Activated CD4-positive, alpha-beta T cell treated with anti-CD3 and anti-CD28 coated beads, Interleukin-2, amount 10 ng/mL, durations not matched to agents 7 days and 5 days (primary cell): ENCODE measurements at places on chromosomes 16 and 17. TPM values are rescaled to one million over a fixed set of nuclear protein-coding genes. Genes with fewer than 3 reads are reported as not detected.

SLC12A3 gene
- not detected for total RNA-seq

SLFN14 gene
- not detected for total RNA-seq

CCL15 gene
- total RNA-seq, result not detected

TNFRSF13B gene
- total RNA-seq, result not detected

CCL4L2 gene
- total RNA-seq, result not detected

CTRB1 gene
- not detected for total RNA-seq

HSF4 gene
- 49.6 TPM for total RNA-seq

ASGR1 gene
- total RNA-seq, result 0.62 TPM

DNA sequence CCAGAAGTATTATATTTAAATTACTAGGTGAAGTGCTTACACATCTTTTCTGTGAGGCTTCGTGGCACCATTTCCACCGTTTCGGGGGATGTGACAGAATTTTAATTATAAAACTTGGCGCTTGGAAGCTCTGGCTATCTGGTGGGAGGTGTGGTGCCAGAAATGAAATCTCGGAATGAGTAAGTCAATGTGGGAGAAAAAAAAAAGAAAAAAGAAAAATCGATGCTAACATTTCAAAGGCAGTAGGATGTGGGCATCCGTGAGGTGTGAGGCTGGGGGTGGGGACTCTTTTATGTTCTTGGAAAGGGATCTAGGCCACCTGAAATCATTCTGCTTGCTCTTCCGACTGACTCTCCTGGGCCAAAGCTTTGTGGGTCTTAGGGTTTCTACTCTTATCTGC is 21.9 kb downstream of the CPPED1 start:
- H3K27me3 ChIP-seq, result no peaks in the 10 kb centered on the region
- peaks cover 9% of the 10 kb centered on the region for H3K4me1 ChIP-seq
- peak; percentile 19 for DNase-seq
- H3K36me3 ChIP-seq, result peaks cover 42% of the 10 kb centered on the region
- peak overlapping the region; percentile 15 for H3K4me3 ChIP-seq

DNA sequence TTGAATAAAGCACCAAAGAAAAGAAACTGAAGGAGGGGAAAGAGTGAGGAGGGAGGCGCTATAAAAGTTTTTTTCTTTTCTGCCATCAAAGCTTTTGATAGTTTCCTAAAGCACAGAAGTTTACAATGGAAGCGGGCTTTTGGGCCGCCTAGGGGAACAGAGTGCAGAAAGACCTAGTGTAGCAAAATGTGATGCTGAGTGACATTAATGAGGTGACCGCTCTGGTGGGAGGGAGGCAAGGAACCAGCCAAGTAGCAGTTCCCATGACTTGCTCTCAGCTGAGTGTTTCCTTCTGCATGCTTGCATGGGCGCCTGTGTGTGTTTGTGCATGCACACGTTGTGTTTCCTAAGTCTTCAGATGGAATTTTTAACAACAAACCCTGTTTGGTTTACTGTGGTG is 15.5 kb downstream of the MSI2 start:
- DNase-seq, result no peak
- peaks cover 75% of the 10 kb centered on the region for H3K36me3 ChIP-seq
- peaks cover 35% of the 10 kb centered on the region for H3K4me1 ChIP-seq
- H3K27me3 ChIP-seq, result no peaks in the 10 kb centered on the region
- H3K27ac ChIP-seq, result peak overlapping the region; percentile 4

DNA sequence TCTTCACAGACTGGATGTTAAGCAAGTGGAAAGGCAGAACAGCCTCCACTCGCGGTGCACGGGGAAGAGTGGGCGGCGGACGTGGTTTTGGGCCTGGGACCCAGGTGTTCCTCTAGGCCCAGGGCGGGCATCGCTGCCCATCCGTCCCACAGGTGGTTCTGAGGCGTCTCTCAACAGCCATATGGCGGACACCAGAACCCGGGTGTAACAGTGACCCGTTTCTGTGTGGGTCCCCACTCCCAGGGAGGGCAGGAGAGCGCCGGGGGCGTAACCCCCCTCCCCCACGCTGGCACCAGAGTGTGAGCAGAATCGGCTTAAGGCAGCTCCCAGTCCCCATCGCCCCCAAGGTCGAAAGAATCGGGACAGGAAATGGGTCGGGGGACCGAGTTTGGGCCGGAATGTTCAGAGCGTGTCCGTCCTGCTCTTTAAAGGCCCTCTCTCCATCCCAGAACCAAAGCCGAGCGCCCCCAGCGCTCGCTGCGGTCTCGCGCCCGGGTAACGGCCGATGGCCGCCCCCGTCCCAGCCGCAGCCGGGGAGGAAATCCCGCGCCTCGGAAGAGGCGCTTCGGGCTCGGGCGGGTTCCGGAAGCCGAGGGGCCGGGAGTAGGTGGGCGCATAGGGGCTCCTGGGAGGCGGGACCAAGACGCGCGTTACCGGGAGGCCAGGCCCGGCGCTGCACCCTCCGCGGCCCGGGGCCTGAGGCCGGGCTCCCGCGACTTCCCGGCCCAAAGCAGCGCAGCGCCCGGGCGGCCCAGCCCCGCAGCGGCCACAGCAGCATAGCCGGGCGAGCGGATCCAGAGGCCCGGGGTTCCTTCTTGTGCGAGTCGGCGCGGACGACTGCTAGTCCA is at the start of gene TK2:
Gene TK2, minus strand, starts transcription at position 839 of the 848 bp plus-strand sequence. Its CDS starts 61 bp downstream, at position 778.
- peak; percentile 47 for DNase-seq
- H3K4me3 ChIP-seq, result peak within 1 kb of the TSS; percentile 96
- peaks cover 71% of the 10 kb centered on the region for H3K4me1 ChIP-seq

- no peaks in the 10 kb centered on the region for H3K4me1 ChIP-seq
- no peak overlapping the region for H3K27ac ChIP-seq
- H3K36me3 ChIP-seq, result no peaks in the 10 kb centered on the region
- no peaks in the 10 kb centered on the region for H3K27me3 ChIP-seq
Measured at GRCh38 chr17:72665852-72666851, 426.3 kb downstream of the SLC39A11 start.

DNA sequence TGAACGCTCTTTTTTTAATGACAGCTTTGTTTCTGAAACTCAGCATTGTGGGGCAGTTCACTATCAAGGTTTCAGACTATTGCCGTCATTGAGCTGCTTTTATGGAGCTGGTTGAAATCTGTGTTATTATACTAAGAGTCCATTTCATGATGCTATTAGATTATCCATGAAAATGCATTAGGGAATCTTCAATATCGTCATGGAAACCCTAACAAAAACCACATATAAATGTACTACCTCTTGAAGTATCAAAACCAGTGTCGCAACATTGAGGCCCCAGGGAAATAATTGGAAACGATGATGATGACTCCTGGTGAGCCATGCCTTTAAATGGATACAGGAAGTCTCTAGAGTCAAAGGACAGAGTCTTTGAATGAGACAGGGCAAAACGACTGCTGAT is 231.6 kb upstream of the CPHXL start:
- H3K4me1 ChIP-seq, result no peaks in the 10 kb centered on the region
- no peak overlapping the region for H3K27ac ChIP-seq
- no peaks in the 10 kb centered on the region for H3K36me3 ChIP-seq
- no peaks in the 10 kb centered on the region for H3K27me3 ChIP-seq
- H3K4me3 ChIP-seq, result no peak overlapping the region

DNA sequence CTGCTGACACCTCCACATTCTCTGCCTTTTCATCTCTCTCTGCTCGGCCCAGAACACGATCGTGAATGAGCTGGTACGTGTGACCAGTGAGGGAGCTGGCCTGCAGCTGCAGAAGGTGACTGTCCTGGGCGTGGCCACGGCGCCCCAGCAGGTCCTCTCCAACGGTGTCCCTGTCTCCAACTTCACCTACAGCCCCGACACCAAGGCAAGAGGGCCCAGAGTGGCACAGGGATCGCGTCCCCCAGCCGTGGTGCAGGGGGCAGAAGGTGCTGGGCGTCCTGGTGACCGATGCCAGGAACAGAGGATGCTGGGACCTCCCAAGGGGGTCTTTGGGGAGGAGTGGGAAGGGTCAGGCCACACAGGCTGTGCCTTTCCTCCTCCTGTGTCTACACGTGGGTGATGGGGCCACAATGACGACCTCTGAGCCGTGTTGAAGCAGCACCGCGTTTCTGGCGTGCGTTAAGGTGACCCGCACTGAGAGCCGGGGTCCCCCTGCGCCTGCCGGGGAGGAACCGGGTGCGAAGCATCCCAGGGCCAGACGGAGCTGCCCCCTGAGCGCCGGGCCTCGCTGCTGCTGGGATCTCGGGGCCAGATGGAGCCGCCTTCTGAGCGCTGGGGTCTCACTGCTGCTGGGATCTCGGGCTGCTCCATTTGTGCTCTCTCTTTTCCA is 17.4 kb downstream of the GAA start:
- DNase-seq, result no peak
- no peaks in the 10 kb centered on the region for H3K27me3 ChIP-seq
- H3K4me3 ChIP-seq, result no peak overlapping the region
- H3K4me1 ChIP-seq, result no peaks in the 10 kb centered on the region
- H3K36me3 ChIP-seq, result no peaks in the 10 kb centered on the region
- no peak overlapping the region for H3K27ac ChIP-seq

GRCh38 chr16:46961373-46962353 is 11.8 kb downstream of the DNAJA2 start:
- no peaks in the 10 kb centered on the region for H3K27me3 ChIP-seq
- DNase-seq, result peak; percentile 17
- peaks cover 72% of the 10 kb centered on the region for H3K36me3 ChIP-seq
- no peak overlapping the region for H3K4me3 ChIP-seq

DNA sequence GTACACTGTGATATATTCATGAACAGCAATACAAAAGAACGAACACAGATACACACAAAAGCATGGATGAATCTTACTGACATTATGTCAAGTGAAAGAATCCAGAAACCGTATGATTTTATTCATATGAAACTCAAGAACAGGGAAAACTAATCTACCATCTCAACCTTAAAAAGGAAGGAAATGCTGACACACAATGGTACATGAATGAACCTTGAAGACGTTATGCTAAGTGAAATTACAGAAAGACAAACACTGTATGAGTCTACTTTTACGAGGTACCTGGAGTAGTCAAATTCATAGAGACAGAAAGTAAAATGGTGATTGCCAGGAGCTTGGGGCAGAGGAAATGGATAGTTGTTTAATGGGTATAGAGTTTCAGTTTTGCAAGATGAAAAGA is 8.7 kb upstream of the PRKCB start:
- peaks cover 21% of the 10 kb centered on the region for H3K36me3 ChIP-seq
- peak overlapping the region; percentile 24 for H3K4me3 ChIP-seq
- H3K27ac ChIP-seq, result peak overlapping the region; percentile 87
- peaks cover 3% of the 10 kb centered on the region for H3K27me3 ChIP-seq

GRCh38 chr17:77451245-77451893 is 310.6 kb downstream of the SEC14L1 start:
- H3K27ac ChIP-seq, result peak overlapping the region; percentile 98
- H3K4me3 ChIP-seq, result peak overlapping the region; percentile 95
- DNase-seq, result peak; percentile 81

DNA sequence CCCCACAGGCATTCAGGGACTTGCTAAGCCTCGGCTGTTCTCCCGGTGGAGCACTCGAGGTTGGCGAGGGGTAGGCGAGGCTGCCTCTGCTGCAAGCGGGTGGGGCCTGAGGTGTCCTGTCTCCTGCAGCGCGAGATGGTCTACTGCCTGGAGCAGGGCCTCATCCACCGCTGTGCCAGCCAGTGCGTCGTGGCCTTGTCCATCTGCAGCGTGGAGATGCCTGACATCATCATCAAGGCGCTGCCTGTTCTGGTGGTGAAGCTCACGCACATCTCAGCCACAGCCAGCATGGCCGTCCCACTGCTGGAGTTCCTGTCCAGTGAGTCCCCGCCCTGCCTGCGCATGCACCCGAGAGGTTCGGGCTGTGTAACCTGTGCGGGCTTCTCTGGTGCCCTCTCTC is 26.3 kb downstream of the TSC2 start:
- H3K27ac ChIP-seq, result no peak overlapping the region
- H3K4me1 ChIP-seq, result no peaks in the 10 kb centered on the region
- H3K36me3 ChIP-seq, result peaks cover 12% of the 10 kb centered on the region
- no peak overlapping the region for H3K4me3 ChIP-seq
- H3K27me3 ChIP-seq, result no peaks in the 10 kb centered on the region

GRCh38 chr16:26053889-26054288 is 362.1 kb downstream of the HS3ST4 start:
- H3K36me3 ChIP-seq, result no peaks in the 10 kb centered on the region
- no peak for DNase-seq
- H3K4me3 ChIP-seq, result no peak overlapping the region
- no peaks in the 10 kb centered on the region for H3K27me3 ChIP-seq
- H3K4me1 ChIP-seq, result no peaks in the 10 kb centered on the region

- peaks cover 30% of the 10 kb centered on the region for H3K36me3 ChIP-seq
- H3K27me3 ChIP-seq, result no peaks in the 10 kb centered on the region
- no peak overlapping the region for H3K27ac ChIP-seq
- no peak overlapping the region for H3K4me3 ChIP-seq
- peak; percentile 15 for DNase-seq
Measured at GRCh38 chr17:44887971-44888954, 11.0 kb downstream of the EFTUD2 start.
